Hindlimb muscle (tissue), 1 donor: ENCODE measurements at places on chromosomes 5 and 9.
A peak's percentile ranks its signal among the peaks of the same experiment; 100 is the strongest.

DNA sequence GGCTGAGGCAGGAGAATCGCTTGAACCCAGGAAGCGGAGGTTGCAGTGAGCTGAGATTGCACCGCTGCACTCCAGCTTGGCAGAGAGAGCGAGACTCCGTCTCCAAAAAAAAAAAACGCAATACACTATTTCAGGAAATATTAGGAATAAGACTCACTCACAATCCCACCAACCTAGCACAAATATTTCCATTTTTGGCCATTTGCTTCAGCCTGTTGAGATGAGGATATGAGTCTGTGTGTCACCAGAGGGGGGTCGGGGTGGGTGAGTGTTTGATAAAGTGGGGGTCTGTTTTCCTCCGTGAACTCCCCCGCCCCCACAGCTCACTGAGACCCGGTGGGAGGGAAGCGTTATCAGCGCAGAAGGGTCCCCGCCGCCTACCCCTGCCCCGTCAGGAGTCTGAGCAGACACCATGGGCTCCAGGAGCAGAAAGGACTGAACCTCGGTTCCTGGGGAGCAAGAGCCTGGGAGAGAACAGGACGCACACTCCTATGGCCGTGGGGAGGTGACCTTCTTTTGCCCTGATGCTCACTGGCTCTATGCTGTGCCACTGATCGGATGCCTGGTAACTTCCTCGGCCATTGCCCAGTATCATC lies 153.8 kb upstream of the PHYKPL start:
- DNase-seq: no peak

GRCh38 chr9:32590898-32591297 lies 17.9 kb upstream of the NDUFB6 start:
- no peak for DNase-seq

DNA sequence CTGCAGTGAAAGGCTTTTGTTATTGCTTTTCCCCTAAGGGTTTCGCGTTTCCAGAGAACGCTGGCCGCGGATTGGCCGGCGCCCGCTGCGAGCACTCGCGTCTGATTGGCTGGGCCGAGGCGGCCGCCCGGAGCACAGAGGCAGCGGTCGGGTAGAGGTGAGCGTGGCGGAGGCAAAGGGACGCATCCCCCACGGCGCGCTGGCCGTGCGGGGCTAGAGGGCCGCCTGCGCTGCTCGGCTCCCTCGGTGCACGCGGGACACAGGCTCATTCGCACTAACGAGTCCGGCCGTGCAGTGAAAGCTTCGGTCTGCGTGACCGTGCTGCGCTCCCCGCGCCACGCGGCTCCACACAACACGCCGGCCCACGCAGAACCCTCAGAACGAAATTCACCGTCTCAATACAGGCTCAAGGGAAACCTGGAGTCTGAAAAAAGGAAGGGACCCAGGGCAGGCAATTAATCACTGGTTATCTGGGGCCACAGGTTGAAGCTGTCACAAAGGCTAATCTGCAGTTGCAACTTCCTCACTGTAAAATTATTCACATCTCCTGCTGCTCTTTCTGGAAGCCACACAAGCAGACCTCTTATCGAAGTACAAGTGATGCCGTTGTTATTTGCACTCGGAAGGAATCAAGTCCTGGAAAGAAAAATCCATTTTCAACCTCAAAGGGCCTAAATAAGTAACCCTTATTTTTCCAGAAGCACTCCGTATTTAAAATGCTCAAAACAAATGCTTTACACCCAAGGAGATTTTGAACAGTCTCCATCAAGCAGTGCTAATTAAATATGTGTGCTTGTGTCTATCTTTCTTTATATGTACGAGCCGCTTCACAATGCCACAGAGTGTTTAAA lies 94.6 kb downstream of the ZNF608 start:
- DNase-seq: peak; percentile 90

DNA sequence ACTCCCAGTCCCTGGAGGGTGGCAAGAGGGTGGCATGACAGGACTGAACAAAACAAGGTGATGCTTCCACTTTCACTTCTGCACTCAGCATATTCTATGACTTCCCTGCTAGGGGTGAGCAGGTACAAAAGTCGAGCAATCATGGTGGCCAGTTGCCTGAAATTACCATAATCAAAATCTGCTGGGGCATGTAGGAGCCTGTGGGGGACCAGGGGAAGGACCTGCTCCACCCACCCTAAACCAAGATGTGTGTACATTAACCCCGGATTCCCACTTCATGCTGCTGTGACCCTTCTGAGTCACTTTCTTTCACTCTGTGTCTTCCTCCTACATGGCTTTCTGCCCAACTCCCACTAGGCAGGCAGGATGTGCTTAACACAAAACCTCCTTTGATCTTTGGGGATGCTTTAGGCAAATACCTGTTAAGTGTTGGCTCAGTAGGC lies 73.3 kb upstream of the PHF24 start:
- no peak for DNase-seq

DNA sequence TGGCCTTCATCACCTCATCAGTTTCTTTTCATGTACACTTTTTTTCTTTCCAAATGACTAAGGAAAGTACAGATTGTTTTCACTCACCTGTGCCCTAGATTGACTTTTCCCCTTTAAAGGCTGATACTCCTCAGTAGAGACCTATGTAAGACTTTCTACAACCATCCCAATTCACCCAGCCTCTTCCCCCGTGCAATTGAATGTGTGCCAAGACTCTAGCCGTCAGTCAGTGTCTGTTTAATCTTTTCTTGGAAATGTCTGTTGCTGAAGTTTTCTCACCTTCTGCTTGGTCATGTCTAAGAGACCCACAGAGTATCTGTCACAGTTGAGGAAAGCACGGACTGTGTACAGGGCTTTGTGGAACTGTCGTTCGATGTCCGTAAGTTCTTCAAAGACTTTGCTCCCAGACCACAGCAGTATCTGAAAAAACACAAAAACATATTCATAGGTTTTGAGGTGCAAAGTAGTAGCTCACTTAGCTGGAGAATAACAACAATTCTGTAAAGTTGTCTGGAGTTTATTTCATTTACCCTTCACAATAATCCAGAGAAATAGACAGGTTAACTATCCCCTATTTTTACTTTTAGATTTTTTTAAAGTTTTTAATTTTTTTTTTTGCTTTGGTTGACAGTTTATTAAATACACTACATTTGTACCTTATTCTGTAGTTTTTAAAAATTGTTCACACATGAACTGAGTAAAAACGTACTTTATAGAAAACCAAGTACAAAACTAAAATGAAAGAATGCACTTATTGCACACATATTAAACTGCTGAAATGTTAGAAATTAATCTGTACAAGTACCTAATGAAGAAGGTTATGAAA lies 13.6 kb downstream of the PDE6A start:
- DNase-seq: no peak

DNA sequence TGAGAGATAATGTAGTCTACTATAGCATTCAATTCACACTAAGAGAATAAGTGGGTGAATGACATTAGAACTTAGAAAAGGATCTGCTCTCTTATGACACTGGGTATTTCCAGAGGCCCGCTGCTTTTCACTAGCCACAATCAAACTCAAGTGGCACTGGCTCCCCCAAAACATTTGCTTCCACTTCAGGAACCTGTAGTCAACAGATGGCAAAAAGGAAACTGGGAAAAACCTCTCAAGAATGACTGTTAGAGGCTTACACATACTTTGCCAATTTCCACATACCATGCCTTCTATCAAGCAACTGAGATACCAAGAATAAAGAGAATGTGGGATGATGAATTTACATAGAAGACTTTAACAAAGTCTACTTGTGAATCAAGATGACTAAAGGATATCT lies 11.2 kb downstream of the POC5 start:
- no peak for DNase-seq

DNA sequence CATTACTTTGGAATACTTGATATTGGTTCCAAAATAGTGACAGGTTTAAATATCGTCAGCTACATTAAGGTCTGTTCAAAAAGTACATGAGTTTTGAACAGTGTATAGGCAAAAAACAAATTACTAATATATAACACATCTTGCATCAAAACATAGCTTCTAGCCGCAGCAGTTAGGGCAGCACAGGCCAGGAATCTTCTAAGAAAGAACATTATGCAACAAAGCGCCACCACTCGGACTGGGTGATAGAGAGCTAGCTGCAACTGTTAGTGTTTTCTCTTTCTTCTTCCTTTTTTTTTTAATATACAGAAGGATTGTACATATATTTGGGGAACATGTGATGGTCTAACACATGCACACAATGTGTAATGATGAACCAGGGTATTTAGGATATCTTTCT lies 504.5 kb downstream of the NR2F1-AS1 start:
- no peak for DNase-seq

DNA sequence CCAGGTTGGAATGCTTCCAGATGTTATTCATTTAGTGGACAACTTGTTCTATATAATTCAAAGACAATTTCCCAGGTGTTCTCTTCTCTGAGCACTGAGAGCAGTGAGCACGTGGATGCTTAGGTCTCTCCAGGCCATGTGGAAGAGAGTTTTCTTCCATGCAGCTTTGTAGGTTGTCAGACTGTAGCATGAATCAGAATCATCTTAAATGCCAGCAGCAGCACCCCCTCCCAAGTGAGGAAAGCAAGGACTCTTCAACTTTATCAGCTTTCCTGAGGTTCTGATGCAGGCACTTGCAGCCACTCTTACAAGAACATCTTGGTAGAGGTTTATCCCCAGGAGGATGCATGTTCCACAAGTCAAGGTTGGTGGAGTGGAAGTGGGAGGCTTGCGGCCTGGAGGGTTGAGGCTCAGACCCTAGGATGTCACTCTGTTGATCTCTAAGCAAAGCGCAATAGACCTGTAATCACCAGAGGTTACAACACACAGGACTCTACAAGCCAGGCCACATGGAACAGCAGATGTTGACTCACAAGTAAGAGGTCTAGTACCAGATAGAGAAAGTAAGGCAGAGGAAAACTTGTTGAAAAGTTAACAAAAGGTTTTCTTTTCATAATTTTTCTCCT lies 47.7 kb downstream of the UGCG start:
- DNase-seq: no peak

DNA sequence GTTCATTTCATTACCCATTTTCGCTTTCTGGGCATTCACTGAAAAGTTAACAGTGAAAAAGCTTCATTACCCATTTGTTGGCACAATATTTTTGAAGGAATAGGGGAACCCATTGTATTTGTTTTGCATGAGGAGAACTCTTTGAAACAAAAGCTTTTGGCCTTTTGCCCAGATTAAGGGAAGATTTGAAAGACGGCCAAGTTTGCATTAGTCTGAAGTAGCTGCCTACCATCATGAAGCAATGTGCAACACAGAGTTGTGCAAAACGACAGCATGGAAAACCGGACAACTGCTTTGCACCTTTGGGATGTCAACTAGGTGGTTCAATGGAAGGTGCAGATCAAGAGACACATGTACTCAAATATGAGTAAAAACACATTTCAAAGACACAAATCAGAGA lies 84.9 kb downstream of the TRPM3 start:
- no peak for DNase-seq

GRCh38 chr5:158375531-158375930 lies 516.6 kb upstream of the CLINT1 start:
- no peak for DNase-seq

DNA sequence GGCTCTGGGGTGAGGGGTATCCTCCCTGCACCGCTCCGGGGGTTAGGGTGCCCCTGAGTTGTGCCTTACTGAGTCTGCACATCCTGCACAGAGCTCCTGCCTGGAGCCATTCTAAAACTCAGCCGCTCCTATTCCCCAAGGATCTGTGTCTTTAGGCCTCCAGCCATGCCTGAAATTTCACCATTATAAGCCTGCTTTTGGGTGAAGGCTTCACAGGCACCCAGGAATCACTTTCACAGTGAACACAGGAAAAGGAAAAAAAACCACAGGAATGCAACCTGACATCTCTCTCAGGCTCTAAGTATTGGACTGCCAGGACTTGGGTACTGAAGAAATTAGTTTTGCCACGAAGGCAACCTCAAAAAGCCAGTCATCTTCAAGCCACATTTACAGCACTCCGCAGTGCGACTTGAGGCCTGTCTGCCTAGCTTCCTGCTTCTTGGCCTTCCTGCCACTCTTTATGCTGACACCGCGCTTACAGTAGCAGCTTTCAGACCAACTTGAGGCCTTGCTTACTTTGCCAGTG lies 30.9 kb downstream of the GALNT10 start:
- DNase-seq: no peak

- DNase-seq: no peak
Measured at GRCh38 chr9:132200706-132201105, 38.8 kb downstream of the NTNG2 start.

DNA sequence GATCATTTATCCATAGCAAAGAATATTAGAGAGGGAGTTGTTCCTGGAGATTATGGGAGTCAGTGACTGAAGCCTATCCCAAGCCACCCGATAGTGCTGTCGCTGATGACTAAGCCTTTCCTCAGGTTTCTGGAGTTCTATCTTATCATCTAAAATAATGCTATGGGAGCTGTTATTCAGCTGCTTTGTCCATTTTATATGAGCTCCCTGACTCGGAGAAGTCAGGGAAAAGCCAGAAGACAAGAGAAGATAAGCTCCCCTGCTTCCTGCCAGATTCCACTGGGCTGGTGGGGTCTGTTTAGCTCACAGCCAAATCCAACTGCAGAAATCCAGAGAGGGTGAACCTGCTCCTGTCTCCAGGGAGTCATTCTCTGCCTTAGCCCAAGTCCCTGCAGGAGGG lies 148.2 kb downstream of the DROSHA start:
- no peak for DNase-seq

DNA sequence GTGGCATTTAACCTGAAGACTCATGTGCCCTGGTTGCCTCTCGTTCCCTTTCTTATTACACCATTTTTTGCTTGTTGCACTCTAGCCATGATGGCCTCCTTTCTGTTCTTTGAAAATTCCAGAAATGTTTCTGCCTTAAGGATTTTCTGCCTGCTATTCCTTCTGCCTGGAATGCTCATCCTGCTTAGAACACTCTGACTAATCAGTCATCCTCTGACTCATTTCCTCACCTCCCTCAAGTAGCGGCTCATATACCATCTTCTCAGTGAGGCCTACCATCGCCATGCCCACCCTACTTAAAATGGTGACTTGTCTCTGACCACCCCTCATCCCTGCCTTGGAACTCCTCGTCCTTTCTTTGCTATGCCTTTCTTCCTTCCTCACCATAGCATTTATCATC lies 68.8 kb downstream of the KIF4B start:
- no peak for DNase-seq

DNA sequence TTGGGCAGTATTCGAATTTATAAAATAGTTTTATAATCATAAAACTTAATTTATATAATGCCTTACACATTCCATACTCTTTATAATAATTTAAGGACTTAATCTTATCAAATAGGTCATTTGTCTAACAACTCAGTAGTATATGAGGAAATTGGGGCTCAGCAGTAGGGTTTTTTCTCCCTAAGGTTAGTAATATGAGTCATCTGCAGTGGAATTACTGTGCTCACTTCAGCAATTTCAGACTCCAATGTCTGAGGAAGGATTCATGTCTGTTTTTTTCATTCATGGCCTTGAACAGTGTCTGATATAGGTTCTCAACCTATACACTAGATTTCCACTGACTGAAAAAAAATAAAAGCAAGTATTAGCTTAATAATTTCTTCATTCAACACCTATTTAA lies 7.4 kb downstream of the DMRTA1 start:
- no peak for DNase-seq

- DNase-seq: no peak
Measured at GRCh38 chr5:127602896-127603844, 45.7 kb upstream of the CTXN3 start.

GRCh38 chr9:134437403-134438194 lies 111.3 kb downstream of the RXRA start:
- no peak for DNase-seq

GRCh38 chr9:72952914-72953313 lies at the start of gene ALDH1A1:
Gene ALDH1A1, minus strand, starts transcription at chr9:72953053. Its CDS starts 53 bp downstream, at chr9:72953000.
- no peak for DNase-seq

GRCh38 chr9:127972236-127972871 lies 8.4 kb downstream of the EEIG1 start:
- no peak for DNase-seq
